ENCODE measurements at places on chromosomes 2 and 18.
A peak's percentile ranks its signal among the peaks of the same experiment; 100 is the strongest.

- no peak for DNase-seq
These were observed 13.5 kb downstream of the LMAN1 start for GRCh38 chr18:59345556-59345955.

DNA sequence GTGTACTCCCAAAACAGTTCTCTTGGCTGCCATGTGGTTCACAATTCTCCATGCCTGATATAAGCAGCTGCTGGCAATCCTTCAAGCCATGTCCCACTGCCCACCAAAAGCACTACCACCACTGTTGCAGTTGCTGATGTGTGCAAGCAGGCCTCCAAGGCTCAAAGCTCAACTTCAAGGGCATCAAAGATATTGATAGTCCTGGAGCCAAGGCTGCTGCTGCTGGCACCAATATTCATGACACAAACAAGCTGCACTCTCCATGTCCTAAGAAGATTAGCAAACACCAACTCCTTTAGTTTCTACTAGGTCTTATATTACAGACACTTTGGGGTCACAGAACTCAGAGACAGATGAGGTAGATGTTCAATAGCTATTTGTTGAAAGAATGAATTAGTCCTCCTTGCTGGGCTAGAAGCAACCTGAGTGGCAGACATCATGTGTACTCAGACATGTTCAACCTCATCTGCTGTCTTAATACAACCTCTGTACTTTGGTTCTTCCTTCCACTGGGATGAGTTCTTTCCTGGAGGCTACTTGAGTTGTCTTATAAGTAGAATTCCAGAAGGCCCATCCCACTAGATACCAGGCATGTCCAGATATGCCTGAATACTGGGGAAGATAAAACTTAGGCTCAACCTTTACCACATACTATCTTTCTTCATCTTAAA lies 104.5 kb upstream of the UGP2 start:
- no peak for DNase-seq

GRCh38 chr2:28296904-28297303 lies 95.8 kb upstream of the FOSL2 start:
- DNase-seq, result no peak

GRCh38 chr2:128717758-128718710 lies 399.4 kb upstream of the HS6ST1 start:
- no peak for DNase-seq

DNA sequence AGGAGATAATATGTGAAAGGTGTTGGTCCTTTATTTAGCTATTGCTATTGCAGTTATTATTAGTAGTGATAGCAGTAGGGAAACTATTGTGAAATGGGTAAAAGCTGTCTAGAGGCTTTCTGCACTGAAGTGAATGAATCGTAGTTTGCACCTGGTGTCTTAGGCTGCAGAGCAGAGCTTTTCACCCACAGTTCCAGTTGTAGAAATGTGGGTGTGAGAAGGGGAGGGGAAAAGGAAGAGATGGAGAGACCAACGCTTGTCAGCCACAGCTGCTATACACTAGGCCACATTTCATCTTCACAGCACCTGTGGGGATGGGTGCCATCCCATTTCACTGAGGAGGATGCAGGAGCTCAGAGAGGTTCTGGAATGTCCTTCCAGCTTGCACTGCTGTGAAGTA lies 50.0 kb downstream of the TRPM8 start:
- no peak for DNase-seq

GRCh38 chr18:5806860-5807259 lies 88.5 kb downstream of the TMEM200C start:
- DNase-seq, result no peak

- DNase-seq, result peak; percentile 56
These were observed 1.5 kb downstream of the INO80D start for GRCh38 chr2:206084439-206084869.

DNA sequence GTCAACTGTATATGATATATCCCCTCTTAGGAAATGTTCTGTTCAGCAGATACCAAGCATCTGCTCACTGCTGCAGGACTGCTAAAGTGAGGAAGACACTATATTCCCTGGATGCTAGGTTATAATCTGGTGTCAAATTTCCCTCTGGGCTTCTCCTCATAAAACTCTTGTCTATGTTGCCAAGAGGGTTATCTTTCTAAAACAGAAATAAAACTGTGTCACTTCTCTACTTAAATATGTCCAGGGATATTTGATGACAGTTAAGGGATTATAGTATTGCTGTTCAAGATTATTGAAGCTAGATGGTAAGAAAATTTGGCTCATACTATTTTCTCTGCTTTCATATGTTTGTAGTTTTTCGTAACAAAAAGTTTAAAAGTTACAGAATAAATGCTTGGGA lies 30.5 kb upstream of the SNRNP27 start:
- DNase-seq, result no peak

DNA sequence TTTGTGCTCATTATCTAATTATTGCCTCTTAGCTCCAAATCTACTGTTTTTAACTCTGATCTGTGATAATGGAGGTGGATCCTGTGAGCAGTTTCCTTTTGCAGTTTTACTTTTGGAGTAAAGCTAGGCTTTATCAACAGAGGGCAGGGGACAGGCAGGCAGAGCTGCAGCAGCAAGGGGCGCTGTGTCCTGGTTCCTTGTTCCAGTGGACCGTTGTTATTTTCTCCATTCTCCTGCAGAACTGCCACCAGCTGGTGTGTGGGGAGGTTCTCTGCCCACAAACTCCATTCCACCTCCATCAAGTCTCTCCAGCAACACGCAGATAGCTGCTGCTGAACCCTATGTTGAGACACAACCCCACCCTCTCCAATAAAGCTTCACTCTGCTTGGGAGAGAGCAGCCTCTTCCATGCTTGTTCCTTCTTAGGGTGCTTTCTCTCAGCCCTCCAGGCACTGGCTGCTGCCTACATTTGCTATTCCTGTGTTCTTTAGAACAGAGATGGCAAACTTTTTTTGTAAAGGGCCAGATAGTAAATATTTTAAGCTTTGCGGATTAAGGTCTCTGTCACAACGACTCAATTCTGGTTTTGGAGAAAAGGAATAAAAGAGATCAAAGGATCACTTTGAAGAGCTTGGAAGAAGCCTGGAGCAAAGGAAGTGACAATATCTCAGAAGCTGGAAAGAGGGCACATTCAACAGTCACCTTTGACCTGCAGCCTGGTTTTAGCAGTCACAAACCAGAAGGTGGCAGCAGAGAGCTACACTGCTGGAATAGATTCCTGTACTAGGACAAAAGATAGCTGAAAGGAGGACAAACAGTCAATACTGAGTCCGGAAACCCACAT lies 208.8 kb downstream of the CCDC178 start:
- peak; percentile 12 for DNase-seq

GRCh38 chr18:42113529-42114191 lies 158.6 kb downstream of the PIK3C3 start:
- no peak for DNase-seq

DNA sequence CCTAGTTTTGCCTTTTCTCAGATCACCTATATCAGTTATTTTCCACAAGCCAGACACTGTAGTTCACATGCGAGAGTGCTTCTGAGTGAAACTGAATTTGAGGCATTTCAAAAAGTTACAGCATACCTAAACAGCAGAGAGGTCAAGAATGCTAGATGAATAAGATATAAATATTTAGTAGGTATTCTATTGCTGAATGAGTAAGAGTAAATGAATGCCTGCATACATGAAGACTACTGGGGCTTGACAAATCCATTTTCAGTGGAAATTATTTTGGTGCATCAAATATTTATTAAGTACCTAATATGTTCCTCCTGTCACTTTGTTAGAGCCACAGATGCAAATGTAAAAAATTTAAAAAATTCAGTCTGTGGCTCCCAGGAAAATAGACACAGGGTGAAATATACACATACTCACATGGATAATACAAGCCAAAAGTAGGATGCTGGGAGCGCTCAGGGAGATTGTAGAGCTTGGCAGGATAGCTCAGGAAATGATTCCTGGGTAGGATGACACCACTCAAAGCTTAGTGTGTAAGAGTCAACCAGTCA lies 27.6 kb upstream of the CDC42EP3 start:
- DNase-seq, result no peak

GRCh38 chr2:218273908-218274249 lies 3.6 kb downstream of the PNKD start:
- DNase-seq, result no peak
